SK-N-MC (cell line): ENCODE measurements at places on chromosomes 1 and 21.

DNA sequence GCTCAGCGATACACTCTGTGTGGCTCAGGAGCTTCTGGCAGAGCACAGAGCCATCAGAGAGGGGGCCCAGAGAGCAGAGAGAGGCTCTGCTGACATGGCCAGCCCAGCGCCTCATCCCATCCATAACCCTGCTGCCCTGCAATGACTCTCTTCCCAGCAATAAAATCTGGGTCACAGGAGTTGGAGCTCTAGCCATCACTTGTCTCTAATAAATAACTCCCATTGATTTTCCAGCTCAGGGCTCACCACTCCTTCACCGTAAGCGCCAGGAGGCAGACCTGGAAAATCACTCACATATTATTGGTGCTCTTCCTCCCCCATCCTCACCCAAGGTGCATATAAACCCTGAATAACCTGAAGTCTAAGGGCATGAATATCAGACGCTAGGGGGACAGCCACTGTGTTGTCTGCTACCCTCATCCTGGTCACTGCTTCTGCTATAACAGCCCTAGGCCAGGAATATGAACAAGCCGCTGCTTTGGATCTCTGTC is at the start of gene APCS:
Gene APCS (plus strand): TSS at position 366 of the 491 bp plus-strand sequence. CDS start 96 bp downstream, at position 462.
- DNase-seq: no peak

DNA sequence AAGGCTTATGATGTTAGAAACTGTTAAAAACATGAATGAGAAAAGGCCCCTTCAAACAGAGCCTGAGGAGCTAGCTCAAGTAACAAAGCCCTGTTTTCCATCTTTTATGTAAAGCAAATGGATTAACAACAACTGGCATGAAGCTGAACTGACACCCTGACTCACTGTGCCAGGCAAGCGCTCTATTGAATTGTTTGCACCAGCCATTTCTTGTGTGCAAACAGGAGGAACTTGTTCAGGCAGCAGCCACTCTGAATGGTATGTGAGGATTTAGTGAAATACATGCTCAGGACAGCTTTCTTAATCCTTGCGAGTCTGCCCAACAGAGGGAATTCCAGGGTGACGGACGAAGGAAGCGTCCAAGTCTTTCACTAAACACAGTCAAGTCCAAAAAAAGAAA is 291.1 kb upstream of the ADGRL2 start:
- no peak for DNase-seq

GRCh38 chr1:154964359-154964758 is 2.8 kb upstream of the PYGO2 start:
- no peak for DNase-seq

DNA sequence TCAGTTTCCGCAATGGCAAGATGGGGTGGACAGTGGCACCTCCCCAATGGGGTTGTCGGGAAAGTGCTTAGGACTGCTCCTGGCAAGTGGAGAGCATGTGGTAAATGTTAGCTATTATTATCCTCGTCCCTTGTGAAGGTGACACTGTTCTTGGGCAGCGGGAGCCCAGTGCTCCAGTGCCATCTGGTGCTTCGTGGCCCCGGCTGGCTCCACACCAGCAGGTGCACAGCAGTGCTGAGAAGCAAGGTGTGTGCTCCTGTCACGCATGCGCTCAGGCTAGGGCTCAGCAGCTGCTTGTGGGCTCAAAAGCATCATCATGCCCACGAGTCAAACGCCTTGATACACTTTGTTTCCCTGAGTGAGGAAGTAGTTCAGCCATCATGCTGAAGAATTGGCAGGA is 24.9 kb upstream of the KCNC4 start:
- no peak for DNase-seq

GRCh38 chr1:41268154-41268770 is 26.2 kb upstream of the SCMH1 start:
- DNase-seq: peak; percentile 6

DNA sequence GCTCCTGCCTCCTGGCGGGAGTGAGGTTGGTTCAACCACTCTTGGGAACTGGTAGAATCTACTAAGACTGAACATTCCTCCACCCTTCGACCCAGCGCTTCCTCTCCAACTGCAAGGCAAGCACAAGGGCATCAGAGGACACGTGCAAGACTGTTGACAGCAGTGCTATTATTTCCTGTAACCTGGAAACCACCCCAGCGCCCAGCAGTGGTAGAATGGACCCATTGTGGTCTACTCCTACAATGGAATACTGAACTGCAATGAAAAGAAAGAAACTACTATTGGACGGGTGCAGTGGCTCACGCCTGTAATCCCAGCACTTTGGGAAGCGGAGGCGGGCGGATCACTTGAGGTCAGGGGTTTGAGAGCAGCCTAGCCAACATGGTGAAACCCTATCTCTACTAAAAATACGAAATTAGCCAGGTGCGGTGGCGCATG is 33.0 kb upstream of the TARDBP start:
- no peak for DNase-seq

DNA sequence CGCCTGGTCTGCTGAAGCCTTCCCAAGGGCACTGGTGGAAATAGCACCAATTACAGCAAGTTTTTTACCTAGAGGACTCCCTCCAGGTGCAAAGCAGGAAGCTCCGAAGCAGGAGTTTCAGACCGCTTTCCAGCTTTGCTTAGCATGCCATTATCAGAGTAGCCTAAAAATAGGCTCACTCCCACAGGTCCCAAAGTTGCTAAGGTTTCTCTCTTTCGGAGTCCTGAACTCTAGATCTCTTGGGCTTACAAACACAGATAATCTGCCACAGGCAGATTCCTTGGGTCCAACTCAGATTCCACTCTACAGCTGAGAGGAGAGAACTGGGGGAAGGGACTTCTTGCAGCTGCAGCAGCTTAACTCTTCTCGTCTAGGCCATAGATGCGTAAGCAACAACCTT is 22.5 kb downstream of the ZMYND12 start:
- DNase-seq: no peak

DNA sequence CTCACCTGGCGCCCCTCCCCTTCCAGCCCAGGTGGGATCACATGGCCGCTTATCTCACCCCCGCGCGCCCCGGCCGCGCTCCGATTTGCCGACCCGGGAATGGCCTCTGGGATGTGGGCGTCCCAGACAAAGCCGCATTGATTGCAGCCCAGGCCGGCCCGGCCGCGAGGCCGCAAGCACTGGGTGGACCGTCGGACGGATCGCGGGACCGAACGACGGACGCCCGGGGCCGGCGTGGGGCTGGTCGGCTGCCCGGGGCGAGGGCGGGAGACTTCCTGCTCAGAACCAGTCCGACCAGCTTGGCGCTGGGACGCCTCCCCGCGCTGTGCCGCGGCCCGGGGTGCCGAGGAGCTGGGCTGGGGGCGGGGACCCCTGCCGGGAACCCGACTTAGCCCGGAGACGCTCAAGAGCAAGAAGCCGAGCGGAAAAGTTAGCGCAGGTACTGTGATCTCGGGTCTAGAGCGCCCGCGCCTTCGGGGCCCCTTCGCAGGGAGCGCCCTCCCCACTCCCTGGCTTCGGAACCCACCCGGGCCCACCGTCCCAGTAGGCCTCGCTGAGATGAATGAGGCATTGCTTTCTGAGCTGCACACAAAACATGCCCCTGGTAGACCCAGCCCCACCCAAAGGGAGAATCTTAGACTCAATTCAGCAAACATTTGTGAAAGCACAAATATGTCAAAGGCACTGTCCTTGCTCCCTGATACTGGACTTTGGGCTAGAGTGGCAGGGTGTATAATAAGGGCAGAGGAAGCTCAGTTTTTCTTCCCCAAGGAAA is 415 bp upstream of the LAD1 start:
- DNase-seq: no peak
